ENCODE measurements at places on chromosomes 2 and 18. TPM values are rescaled to one million over a fixed set of nuclear protein-coding genes. Genes with fewer than 3 reads are reported as not detected.

GRCh38 chr2:178177066-178177679 is 17.1 kb upstream of the OSBPL6 start:
- no peak for DNase-seq

The SULT1C4 gene
- polyA plus RNA-seq, result 65.9 TPM

DNA sequence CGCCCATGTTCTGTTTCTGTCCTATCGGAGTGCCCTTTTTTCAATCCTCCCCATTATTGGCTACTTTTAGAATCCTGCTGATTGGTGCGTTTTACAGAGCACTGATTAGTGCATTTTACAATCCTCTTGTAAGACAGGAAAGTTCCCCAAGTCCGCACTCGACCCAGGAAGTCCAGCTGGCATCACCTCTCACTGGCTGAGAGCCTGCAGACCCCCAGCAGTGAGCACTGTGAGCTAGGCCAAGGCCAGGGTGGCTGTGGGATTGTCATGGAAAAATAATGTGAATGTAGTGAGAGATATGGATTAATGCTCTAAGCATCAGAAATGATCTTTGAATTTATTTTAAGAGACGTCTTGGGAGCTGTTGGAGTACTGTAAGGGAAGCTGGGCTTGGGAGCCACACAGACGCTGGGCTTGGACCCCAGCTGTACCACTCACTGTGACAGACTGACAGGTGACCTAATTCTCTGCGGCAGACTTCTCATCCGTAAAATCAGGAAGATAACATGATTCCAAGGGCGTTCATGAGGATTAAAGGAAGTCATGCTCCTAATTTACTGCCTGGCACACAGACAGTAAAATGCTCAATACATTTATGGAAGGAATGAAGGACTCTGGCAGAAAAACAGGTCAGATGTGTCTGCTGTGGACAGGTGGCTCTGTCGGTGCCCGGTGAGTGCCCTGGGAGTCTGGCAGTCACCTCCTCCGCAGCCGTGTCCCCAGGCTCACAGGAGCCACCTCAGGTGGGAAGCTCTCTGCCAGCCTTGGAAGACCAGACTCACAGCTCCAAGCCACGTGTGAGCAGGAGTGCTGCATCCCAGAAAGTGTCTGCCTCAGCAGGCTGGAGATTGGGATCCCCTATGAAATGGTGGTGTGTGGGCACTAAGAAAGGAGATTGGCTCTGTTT is 105.5 kb downstream of the FAM168B start:
- no peak for DNase-seq

GRCh38 chr2:216222650-216223352 is 113.7 kb downstream of the XRCC5 start:
- no peak for DNase-seq

GRCh38 chr2:12910431-12910830 is 193.7 kb downstream of the TRIB2 start:
- no peak for DNase-seq

The INHA gene
- 5.1 TPM for polyA plus RNA-seq

- no peak for DNase-seq
Measured at GRCh38 chr2:69083235-69083748, 70.3 kb downstream of the ANTXR1 start.

All from renal cortex interstitium (tissue), 15 donors.